ENCODE measurements at places on chromosomes 4 and X.

DNA sequence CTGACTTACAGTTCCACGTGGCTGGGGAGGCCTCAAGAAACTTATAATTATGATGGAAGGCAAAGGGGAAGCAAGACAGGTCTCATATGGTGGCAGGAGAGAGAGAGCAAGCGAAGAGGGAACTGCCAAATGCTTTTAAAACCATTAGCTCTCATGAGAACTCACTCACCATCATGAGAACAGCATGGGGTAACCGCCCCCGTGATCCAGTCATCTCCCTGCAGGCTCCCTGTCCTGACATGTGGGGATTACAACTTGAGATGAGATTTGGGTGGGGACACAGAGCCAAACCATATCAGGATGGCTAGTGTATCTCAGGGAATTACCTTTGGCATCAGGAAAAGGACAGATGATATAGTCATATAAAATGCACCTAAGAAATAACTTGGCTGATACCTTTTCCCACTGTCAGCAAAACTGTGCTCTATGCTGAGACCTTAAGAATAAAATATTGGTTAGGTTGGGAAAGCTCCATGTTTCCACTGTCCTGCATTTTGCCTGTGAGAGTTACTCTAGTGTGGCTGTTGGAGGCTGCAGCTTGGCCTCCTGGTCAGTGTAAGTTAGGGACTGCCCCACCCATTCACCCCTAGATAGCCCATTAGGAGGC is 110.3 kb downstream of the UCHL1 start:
- no peak for DNase-seq

DNA sequence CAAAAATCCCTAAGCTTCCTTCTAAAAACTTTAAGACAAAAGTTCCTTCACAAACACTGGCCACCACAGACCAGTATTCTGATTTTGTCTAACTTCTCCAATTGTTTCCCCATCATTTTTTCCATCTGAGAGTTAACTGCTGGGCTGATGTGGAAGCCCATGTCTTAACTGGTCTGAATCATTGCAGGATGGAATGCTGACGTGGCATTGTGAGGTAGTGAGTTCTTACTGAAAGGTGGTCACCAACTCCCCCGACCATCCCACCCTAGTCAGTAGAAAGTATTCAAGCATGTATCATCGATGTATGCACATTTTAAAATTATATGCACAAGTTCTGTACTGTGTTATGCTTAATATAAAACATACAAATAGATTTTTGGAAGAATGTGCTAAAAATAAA is 99.1 kb upstream of the SMIM10 start:
- no peak for DNase-seq

- DNase-seq: no peak
Observed at GRCh38 chrX:70434914-70435586, 9.6 kb upstream of the DLG3 start.

DNA sequence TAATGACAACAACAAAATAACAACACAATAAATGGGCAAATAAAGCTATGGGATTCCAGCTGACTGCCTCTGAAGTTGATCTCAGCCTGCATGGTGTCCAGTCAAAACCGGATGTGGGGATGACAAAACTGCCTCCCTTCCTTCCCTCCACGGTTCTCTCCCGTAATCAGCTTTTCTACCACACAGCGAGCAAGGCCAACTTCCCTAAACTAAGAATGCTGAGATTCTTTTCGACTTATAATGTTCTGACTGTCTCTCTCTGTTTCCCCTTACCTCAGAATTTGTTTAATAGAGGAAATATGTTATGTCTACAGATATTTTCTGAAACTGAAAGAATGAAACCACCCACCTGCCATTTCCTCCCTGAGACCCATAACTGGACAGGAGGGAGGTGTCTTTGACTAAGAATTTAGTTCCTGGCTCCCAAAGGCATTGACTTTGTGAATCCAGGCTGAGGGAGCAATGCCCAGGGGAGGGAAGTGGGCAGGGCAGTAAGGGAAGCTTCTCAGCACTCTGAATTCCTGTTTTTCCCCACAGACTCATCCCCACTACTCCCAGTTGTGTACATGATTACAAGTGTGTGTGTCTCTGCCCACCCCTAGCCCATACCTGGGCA is 1.0 kb upstream of the TLR1 start:
- no peak for DNase-seq

- no peak for DNase-seq
Observed at GRCh38 chr4:42655269-42655637, 1.7 kb downstream of the ATP8A1 start.

GRCh38 chr4:39609454-39609931 is 29.2 kb downstream of the SMIM14 start:
- DNase-seq: no peak

DNA sequence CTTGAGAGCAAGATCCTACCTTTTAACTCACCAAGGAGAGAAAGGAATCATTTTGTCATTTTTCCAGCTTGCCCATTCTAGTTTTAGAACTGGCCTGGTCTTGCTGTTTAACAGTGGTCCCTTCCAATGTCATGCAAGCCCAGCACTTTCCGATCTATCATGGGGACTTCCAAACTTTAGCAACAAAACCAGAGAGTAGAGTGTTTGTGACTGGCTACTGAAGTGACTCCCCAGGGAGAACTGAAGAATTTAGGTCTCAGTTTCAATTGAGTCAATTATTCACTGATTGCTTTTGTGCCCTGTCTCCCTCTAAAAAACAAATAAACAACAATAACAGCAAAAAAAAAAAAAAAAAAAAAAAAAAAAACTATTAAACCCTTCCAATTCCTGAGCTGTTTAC is 108.3 kb downstream of the LHFPL1 start:
- DNase-seq: no peak

DNA sequence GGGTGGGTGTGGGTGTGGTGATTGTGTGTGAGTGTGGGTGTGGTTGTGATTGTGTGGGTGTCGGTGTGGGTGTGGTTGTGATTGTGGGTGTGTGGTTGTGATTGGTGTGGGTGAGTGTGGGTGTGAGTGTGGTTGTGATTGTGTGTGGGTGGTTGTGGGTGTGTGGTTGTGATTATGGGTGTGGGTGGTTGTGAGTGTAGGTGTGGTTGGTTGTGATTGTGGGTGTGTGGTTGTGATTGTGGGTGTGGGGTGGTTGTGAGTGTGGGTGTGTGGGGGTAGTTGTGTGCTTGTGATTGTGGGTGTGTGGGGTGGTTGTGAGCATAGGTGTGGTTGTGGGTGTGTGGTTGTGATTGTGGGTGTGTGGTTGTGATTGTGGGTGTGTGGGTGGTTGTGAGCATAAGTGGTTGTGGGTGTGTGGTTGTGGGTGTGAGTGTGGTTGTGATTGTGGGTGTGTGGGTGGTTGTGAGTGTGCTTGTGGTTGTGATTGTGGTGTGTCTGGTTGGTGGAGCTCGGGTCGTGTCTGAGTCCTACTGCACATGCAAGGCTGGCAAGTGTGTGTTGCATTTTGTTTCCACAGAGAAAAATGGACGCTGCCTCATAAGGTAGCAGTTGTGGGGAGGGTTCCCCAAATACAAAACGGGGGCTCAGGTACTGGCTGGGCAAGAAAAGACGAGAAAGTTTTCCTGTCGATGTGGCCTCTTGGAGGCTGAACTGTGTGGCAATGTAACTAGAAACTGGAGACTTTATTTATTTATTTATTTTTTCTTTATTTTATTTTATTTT is 116.7 kb downstream of the UBE2K start:
- DNase-seq: no peak

- DNase-seq: no peak
Observed at GRCh38 chrX:109943740-109944092, 59.2 kb upstream of the TMEM164 start.

GRCh38 chr4:76313547-76313946 is 7.0 kb downstream of the STBD1 start:
- no peak for DNase-seq

DNA sequence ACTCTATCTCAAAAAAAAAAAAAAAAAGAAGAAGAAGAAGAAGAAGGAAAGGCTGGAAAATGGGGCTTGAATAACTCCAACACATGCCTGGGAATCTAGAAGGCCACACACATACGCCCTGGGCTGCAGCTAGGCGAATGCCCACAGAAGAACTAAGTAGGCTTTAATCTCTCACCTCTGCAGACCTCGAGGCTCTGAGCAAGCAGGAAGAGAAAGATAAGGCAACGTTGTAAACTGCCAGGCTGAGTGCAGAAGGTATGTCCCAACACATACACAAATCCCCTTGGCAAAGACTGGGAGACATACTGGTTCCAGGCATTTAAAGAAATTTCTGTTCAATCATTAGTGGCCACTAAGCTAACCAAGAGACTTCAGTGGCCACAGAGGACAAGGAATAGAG is 18.4 kb downstream of the SLC38A5 start:
- no peak for DNase-seq

Measured in activated B cell treated with CpG ODN at 0.5 μM for 24 hours (primary cell).